Fibroblast of villous mesenchyme (primary cell): ENCODE measurements at places on chromosomes 4 and X.

GRCh38 chr4:87882321-87882720, 49.6 kb downstream of the MEPE start:
- DNase-seq, result peak; percentile 10

- no peak for DNase-seq
Observed at GRCh38 chr4:140781596-140781995, 25.4 kb upstream of the TBC1D9 start.

- no peak for DNase-seq
Observed at GRCh38 chrX:3136161-3136961, 95.1 kb downstream of the ARSF start.

DNA sequence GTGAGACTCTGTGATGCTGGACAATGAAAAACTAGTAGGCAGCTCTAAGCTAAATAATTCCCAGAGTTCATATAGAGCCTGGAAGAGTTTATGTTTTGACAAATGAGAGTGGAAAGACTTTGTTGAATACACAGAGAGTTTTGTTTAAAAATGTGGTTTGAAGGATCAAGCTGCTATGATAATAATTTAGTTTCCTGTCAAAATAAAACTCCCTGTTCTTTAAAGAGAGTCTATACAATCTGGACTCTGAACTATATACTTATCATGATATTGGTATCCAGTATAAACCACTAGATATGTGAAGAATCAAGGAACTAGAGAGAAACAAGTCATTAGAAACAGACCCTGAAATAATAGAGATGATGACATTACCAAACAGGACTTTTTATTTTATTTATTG, 158.6 kb downstream of the C4orf33 start:
- peak; percentile 56 for DNase-seq

- DNase-seq, result no peak
Observed at GRCh38 chr4:108144451-108144850, 24.3 kb downstream of the LEF1 start.

- no peak for DNase-seq
Observed at GRCh38 chrX:132671229-132671641, 182.4 kb upstream of the MBNL3 start.

- DNase-seq, result no peak
Observed at GRCh38 chr4:174650711-174651355, 128.5 kb upstream of the HPGD start.

GRCh38 chrX:72294497-72294896, 11.2 kb downstream of the CITED1 start:
- DNase-seq, result no peak

DNA sequence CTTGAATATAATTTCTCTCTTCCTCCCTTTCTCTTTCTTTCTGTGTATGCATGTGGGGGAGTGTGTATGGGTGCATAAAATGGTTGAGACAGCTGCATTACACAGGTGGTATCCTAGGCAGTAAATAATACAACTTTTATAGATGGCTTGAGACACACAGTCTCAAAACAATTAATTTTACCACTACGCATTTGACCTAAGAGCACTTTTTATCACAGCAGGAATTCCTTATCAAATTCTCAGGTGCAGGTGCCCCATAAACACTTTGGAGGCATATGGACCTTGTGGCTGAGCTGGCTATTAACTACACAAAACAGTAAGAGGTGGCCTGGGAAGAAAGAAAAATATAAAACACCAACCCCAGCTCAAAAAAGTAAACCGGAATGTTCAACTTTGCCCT, 91.3 kb downstream of the RASGEF1B start:
- no peak for DNase-seq

DNA sequence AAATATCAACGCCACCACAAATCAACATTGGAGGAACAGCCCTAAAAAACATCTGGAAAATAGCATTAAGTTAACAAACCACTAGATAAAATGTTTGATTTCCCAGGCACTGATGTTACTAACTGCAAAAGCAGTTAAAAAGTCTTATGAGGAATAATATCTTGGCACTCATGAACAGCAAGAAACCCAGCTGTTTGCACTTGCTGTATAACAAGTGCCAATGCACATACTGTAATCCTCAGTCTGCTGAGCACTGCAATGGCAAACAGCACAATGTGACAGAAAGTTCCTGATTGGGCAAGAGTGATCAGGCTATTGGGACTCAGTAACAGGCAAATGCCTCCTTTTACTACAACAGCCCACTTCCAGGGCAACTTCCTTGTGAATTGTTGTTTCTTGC, 20.8 kb upstream of the SEC24B start:
- DNase-seq, result no peak

- peak; percentile 54 for DNase-seq
Observed at GRCh38 chrX:48648336-48648751, 35.3 kb upstream of the WAS start.

GRCh38 chr4:113763029-113763285, 1.4 kb upstream of the CAMK2D start:
- DNase-seq, result no peak

GRCh38 chr4:34043131-34043530, 2201.2 kb downstream of the ARAP2 start:
- peak; percentile 31 for DNase-seq

DNA sequence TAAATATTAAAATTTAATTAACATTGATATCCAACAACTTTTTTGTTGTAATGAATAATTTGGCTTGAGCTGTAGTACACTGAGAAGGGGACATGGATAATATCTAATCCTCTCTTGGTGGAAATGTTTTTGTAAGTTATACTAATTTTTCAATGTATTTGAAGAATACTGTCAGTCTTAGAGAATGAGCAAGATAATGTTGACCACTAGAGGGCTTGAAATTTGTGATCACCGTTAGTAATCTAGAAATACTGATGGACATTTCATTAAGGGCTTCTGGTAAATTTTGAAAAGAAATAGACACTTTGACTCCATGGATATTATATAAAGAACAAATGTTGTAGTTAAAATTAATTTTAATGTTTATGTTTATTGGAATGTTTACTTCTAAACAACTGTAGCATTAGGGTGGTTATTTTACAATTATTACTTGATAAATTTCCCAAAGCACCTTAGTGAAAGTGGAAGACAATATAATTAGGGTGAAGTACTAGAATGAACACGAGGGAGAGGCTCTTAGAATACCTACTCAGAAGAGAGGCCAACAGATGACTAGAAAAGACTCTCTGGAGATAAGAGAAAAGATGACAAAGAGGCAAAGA, 20.0 kb upstream of the CAMK2D start:
- peak; percentile 42 for DNase-seq

GRCh38 chr4:15652191-15652590, 3.0 kb downstream of the FBXL5 start:
- DNase-seq, result peak; percentile 35

- no peak for DNase-seq
Observed at GRCh38 chrX:46268412-46268811, 276.8 kb downstream of the ZNF674 start.

DNA sequence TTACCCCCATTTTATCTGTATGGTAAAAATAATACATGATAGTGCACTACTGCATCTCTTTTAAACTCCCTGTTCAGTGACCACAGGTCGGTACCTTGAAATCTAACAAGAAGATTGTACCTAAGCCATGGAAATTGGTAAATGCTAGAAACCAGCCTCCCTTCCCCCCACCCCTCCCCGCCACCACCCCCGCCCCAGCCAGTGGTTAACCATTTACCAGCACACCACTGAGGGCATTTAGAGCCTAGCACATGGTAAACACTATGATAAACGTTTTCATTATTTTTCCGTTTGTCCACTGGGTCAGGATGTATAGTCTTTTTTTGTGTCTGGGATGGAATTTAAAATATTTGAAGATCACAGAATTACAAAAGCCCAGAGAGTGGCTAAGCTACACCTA, 703 bp upstream of the FTSJ1 start:
- DNase-seq, result no peak

DNA sequence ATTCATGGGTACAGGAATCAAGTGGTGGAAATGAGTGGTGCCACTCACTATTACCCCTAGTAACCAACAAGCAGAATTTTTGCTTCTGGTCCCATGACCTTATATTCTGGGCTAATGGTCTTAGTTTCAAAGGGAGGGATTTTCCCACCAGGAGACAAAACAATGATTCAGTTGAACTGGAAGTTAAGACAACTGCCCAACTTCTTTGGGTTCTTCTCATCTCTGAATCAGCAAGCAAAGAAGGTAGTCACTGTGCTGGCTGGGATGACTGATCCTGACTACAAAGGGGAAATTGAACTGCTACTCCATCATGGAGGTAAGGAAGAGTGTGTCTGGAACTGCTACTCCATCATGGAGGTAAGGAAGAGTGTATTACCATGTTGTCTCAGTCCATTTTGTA, 87.2 kb downstream of the IL13RA2 start:
- DNase-seq, result no peak

DNA sequence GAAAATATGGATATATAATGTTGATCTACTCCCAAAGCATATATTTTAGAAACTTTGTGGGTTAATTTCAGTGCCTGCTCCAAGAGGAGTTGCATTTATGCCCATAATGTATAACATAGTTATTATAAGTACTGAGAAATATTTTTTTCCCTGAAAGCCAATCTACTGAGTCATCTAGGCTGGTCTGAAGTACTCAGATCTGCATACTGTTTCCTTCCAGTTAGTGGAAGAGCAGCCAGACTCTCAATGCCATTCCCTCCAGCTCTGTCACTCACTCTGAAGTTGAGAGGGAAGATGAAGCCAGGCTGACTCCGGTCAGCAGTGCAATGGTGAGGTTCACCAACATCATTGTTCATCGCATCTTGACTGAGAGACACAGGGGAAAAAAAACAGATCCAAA, 505.1 kb downstream of the PPARGC1A start:
- no peak for DNase-seq

- DNase-seq, result peak; percentile 54
Observed at GRCh38 chr4:139242511-139243051, 37.4 kb downstream of the MGARP start.

DNA sequence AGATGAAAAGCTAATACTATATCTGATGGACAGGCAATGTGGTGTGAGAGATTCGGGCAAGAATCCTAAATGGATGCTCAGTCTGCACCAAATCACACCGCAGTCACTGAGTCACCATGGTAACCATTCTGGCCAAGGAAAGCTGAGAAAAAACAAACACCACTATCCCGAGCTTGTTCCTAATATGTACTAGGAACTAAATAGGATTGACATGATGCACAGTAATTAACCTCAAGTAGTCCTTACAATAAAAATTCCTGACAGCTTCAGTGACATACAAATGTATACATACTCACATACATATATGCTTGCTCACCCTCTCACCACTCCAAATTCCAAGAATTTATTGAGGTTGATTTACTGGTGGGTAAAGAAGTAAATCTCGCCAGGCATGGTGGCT, 1.1 kb upstream of the RAB40A start:
- peak; percentile 28 for DNase-seq

DNA sequence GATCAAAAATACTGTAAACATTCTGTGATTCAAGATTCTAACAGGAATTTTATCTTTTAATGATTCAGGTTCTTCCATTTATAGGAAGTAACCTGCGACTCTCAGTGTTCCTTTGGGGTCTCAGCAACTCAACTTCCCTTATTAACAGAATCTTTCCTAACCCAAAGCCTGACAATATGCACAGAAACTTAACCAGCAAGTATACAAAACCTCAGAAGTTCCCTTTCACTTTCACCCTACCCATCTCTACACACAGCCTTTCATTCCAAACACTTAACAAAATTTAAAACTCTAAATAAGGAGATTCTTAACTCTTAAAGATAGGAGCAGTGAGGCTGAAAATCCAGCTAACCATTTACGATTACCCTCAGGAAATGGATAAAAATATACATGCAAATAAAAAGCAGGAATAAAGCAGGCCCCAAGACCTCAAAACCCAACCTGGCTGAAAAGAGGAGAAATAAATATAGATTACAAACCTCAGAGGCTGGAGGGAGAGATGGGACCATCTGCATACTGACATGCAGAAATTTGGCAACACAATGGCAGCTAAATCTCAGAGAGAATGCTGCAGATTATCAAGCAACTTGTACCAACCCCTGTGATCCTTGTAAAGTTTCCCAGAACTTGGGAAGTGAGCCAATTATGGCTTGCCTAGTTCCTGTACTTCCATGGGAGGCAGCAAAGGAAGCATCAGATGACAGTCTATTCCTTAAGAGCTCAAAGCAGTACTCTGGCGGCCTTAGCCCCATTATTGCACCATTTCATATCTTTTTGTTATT, 101.0 kb downstream of the ATP11C start:
- peak; percentile 90 for DNase-seq

DNA sequence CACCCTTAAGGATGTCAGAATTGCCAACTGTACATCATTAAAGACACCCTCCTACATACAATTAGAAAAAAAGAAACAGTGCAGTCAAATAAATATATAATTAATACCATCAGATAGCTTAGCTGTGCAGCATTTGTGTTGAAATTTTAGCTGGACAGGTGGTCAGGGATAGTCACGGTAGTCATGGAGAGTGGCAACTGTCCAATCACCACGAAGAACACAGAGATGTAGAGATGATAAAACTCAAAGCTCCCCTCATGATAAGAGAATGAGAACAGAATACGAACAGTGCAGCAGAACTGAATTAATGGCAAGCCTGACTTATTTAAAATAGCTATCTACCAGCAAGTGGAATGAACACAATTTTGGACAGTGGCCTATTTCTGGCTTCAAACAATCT, 27.2 kb downstream of the SLC39A8 start:
- DNase-seq, result no peak

- DNase-seq, result no peak
Observed at GRCh38 chr4:165879641-165880040, 6.6 kb downstream of the TLL1 start.

DNA sequence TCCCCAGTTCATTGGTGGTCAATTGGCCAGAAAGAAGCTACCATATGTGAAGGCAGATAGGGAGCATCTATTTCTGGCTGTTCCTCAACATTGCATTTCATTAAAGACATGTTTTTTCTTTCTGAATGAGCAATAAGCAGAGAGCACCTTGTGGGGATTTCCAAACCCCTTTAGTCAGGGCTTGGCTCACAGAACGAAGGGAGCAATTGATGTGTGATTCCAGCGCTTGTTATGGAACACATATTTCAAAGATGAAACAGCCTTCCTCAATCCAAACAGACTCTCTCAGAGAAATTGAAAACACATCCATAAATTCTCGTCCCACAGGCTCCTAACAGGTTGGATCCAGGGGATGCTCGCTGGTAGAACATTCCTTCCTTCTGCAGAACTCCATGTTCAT, 84.1 kb downstream of the CLCN4 start:
- peak; percentile 69 for DNase-seq

GRCh38 chr4:120858776-120859175, 63.8 kb downstream of the PRDM5 start:
- DNase-seq, result no peak
